ENCODE measurements at places on chromosomes 16 and 17.

- no peak for DNase-seq
These were observed 372 bp upstream of the NDE1 start for GRCh38 chr16:15649727-15650018.

DNA sequence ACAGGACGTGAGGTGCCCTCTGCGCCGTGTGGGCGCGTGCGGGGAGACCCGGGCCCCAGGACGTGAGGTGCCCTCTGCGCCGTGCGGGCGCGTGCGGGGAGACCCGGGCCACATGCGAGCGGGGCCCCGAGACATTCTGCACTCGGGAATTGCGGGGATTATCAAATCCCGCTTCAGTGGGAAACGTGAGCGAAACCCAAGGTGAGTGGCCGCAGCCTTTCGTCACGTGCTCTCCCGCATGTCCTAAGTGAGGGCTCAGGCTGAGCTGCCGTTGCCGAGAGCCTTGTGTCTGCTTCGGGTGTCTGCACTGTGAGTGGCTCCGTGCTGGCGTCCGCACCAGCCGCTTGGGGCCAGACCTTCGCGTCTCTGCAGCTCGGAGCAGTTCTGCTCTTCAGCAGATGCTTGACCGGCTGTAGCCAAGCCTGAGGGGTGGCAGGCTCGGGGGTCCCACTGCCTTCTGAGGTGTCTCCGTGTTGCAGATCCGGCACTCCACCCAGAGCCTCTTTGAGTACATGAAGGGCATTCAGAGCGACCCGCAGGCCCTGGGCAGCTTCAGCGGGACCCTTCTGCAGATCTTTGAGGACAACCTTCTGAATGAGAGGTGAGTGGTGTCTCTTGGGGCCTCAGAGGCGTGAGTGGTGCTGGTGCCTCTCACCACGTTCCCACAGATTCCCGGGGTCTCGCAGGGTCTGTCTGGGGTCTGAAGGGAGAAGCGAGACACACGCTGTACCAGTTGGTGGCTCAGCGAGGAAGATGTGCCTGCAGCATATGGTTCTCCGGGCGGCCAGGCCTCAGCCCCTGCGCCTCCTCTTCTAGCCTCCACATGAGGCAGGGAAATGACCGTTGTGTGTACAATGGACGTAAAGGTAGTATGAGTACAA lies 90.5 kb upstream of the ZNF750 start:
- DNase-seq, result no peak

DNA sequence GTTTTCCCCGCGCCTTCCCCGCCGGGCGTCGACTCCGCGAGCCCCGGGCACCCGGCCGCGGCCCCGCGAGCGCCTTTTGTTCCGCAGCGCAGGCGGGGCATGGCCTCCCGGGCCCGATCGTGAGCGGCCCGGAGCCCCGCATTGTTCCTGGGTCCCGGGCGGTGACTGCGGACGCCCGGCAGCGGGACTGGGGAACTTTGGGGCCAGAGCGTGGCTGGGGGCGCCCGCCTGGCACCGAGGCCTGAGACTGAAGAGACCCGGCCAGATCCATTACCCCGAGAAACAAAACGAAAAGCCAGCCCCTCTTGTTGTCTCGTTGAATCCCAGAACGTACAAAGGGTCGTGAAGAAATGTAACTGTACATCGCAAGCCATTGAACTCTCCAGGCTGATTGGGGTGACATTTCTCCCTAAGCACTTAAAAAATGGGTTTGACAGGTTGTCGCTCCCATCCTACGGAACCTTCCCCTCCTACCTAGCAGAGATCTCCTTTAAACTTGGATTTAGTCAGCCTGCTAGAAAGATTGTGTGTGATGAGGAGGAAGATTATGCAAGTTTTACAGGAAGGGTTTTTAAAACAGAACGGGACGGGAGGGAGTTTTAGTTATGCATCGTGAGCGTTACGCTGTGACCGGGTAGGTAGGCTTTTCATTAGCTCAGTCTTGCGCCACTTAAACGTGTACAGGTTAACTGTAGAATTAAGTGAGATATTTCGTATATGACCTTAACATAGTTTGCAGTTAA lies 825 bp downstream of the METTL9 start:
- peak; percentile 58 for DNase-seq

DNA sequence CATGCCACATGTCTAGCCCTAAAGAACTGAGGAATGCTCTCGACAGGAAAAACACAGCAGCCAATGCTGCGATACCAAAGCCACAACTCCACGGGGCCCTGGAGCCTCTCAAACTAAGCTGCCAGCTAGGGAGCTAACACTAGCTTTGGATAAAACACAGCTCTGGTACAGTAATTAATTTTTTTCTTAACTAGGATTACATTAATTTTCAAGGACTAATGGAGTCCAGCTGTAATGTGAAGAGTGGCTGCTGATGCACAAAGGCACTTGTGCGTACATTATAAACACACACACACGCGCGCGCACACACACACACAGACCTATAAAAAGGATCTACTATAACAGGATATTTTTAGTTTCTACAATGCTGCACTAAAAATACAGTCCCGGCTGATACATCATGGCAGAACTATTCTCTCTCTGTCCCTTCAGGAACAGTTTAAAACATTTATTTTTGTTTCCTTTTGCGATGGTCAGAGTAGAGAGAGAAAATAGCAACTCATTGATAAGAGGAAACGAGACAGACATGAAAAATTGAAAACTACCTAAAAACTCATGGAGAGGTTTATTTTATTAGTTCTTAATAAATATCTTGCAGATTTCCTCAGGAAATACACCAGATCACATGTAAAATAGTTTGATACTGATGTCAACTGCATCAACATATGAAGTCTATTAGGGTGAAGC lies 88.5 kb downstream of the SMG6 start:
- DNase-seq, result no peak

GRCh38 chr16:26727848-26728247 lies 338.9 kb upstream of the C16orf82 start:
- DNase-seq, result no peak

- no peak for DNase-seq
These were observed 38.6 kb upstream of the NETO2 start for GRCh38 chr16:47182318-47182717.

- no peak for DNase-seq
These were observed 479.5 kb downstream of the TMEM114 start for GRCh38 chr16:8110572-8111514.

DNA sequence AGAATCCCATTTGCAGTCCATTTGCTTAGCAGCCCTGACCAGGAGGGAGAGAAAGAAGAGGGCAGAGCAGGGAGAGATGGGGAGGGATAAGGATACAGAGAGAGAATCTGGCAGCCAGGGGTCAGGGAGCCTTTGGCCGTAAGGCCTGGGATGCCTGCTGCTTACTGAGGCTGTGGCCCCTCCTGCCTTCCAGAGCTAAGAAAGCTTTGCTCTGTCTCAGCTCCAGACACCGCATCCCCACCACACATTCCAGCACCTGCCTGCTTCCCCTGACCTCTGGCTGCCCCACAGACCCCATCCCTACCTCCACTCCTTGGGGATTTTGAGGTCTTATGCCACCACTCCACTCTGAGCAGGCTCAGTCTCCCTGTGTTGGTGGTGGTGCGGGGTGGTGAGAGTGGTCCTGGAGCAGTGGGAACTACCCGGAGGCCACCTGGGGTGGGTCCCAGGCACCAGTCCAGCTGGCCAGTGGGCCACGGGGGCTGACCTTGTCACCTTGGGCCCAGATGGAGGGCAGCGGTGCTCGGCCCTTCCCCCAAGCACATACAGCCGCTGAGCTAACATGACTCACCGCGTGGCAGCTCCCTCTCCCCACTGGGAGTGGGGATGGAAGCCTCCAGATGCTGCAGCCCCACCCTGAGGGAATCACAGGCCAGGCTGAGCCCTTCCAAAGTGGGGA lies 58.3 kb downstream of the RAI1 start:
- no peak for DNase-seq

DNA sequence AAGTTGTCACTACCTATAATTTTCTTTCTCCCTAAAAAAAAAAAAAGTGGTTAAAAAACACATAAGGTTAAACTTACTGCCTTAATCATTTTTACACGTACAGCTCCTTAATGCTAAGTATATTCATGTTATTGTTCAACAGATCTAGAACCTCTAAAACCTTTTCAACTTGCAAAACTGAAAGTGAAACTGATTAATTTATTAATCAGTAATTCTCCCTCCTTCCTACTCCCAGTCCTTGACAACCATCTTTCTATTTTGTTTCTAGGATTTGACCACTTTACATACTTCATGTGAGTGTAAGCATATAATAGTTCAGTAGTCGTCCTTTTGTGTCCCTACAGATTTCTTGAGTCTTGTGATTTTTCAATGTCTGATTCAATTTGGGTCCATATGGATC lies 251.4 kb upstream of the KIF2B start:
- DNase-seq, result no peak

GRCh38 chr17:32912218-32912897 lies 15.6 kb upstream of the TMEM98 start:
- DNase-seq, result no peak

GRCh38 chr16:69311533-69312387 lies 610 bp downstream of the VPS4A start:
- DNase-seq, result no peak

Measured in HL-60 (cell line).